ENCODE measurements at places on chromosomes 6 and 20.
A peak's percentile ranks its signal among the peaks of the same experiment; 100 is the strongest.

DNA sequence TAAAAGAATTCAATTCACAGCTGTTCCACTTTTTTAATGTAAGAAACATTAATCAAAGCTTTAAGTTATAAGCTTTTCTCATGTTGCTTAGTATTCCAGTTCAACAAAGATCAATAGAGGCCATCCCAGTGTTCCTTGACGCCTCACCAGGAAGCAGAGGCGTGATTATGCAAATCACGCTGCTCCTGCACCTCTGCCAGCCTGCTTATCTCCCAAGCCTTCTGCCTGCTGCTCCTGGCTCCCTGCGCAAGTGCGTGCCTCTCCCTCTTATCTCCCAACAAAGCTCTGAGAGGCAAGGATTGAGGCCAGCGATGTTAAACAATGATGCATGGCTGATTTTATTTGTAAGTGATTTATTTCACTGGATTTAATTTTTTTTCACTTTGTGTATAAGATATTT, 42.8 kb downstream of the INSM1 start:
- peak; percentile 27 for DNase-seq

GRCh38 chr6:160273196-160273595, 14.6 kb upstream of the SLC22A2 start:
- DNase-seq, result no peak

GRCh38 chr20:57647006-57647932, 27.0 kb upstream of the ZBP1 start:
- no peak for DNase-seq

GRCh38 chr6:34157851-34158250, 12.0 kb upstream of the GRM4 start:
- DNase-seq, result no peak

GRCh38 chr6:31446481-31446880, 43.1 kb downstream of the MICA start:
- no peak for DNase-seq

DNA sequence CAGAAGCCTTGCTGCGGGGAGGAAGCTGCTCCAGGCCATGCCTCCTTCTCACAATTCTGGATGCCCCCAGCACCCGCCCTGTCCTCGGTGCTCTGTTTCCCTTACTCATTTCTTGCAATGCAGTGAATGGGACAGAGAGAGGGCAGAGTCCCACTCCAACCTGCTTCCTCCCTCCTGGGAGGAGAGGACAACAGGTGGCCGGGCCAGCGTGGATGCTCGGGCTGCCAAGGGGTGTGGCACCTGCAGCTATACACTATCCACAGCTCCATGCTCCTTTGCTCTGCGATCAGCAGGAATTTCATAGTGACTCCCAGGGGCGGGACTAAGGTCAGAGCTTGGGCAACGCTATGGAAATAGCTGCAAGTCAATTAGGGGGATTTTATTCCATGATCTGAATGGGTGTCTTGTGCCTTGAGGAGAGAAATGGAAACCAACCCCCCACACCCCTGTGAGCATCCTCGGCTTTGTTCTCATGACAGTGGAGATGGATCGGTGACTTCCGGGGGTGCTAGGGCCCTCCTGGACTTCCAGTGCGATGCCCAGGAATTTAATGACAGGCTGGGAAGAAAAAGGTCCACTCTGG, 192.5 kb downstream of the MYLK4 start:
- no peak for DNase-seq

All from CMK (cell line).